Stomach (tissue), 19 donors: ENCODE measurements at places on chromosomes 3 and 15. TPM values are rescaled to one million over a fixed set of nuclear protein-coding genes. Genes with fewer than 3 reads are reported as not detected.

ARPP21 gene
- not detected for polyA plus RNA-seq

SERPINI2 gene
- polyA plus RNA-seq: 1.1 TPM

EDC3 gene
- 8.8 TPM for polyA plus RNA-seq

DNA sequence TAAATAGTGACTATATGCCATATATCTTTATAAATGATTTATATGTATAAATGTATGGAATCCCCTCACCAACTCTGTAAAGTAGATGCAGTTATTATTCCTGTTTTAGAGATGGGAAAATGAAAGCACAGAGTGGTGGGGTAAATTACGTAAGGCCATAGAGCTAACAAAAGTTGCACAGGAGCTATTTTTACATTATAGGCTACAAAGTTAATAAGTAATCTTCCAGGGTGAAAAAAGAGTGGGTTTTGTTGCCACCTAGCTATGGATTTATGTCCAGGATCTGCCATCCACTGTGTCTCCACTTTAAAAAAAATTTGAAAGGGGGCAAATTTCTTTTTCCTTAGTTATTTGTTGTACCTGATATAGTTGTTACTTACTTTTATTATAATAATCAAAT, 235.7 kb downstream of the MCTP2 start:
- H3K4me3 ChIP-seq: no peak overlapping the region
- H3K4me1 ChIP-seq: no peaks in the 10 kb centered on the region
- DNase-seq: no peak
- no peaks in the 10 kb centered on the region for H3K27me3 ChIP-seq

- no peak overlapping the region for H3K27ac ChIP-seq
- no peak overlapping the region for H3K4me3 ChIP-seq
- H3K4me1 ChIP-seq: no peaks in the 10 kb centered on the region
- DNase-seq: no peak
These were observed 20.6 kb upstream of the ADCY5 start for GRCh38 chr3:123469323-123469995.

- no peak overlapping the region for H3K4me3 ChIP-seq
- peaks cover 68% of the 10 kb centered on the region for H3K36me3 ChIP-seq
- H3K4me1 ChIP-seq: no peaks in the 10 kb centered on the region
- H3K27me3 ChIP-seq: no peaks in the 10 kb centered on the region
- no peak for DNase-seq
- H3K27ac ChIP-seq: no peak overlapping the region
These were observed 22.3 kb downstream of the HACL1 start for GRCh38 chr3:15579051-15579450.

DNA sequence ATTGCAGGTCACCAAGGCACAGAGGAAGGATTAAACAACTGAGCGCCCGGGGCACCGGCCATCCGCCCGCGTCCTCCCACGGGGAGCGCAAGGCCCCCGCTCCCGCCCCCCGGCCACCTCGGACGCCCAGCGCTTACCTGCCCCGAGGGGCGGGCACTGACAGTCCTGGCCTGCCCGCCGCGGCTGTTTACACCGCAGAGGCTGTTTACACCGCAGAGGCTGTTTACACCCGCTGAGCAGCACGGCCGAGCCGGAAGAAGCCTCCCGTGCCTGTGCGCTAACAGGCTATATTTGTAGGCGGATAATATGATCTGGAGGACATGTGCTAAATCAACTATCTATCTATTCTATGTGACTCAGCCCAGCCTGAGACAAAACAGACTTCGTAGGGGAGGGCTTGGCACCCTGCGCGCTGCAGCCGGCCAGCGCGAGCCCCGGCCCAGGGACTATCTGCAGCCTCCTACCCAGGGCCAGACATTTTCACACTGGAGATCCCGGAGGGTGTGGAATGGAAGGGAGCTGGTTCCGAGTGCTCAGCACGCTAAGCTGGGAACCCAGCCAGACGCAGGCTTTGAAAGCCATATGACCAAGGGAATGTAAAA, at the start of gene LRRC2:
LRRC2 (minus strand) TSS at position 263 of the 602 bp plus-strand sequence. CDS start 14,711 bp downstream, outside the sequence.
- peaks cover 17% of the 10 kb centered on the region for H3K4me1 ChIP-seq
- H3K4me3 ChIP-seq: peak within 1 kb of the TSS; percentile 75
- no peaks in the 10 kb centered on the region for H3K36me3 ChIP-seq

- H3K4me1 ChIP-seq: peaks cover 56% of the 10 kb centered on the region
- H3K27ac ChIP-seq: peak overlapping the region; percentile 84
- no peak for DNase-seq
- H3K36me3 ChIP-seq: no peaks in the 10 kb centered on the region
These were observed 711 bp downstream of the STARD9 start for GRCh38 chr15:42576040-42576594.

GRCh38 chr3:124257336-124257864, 265.5 kb upstream of the ROPN1 start:
- H3K4me1 ChIP-seq: peaks cover 29% of the 10 kb centered on the region
- DNase-seq: no peak
- H3K27me3 ChIP-seq: no peaks in the 10 kb centered on the region
- H3K27ac ChIP-seq: peak overlapping the region; percentile 54
- no peaks in the 10 kb centered on the region for H3K36me3 ChIP-seq

DNA sequence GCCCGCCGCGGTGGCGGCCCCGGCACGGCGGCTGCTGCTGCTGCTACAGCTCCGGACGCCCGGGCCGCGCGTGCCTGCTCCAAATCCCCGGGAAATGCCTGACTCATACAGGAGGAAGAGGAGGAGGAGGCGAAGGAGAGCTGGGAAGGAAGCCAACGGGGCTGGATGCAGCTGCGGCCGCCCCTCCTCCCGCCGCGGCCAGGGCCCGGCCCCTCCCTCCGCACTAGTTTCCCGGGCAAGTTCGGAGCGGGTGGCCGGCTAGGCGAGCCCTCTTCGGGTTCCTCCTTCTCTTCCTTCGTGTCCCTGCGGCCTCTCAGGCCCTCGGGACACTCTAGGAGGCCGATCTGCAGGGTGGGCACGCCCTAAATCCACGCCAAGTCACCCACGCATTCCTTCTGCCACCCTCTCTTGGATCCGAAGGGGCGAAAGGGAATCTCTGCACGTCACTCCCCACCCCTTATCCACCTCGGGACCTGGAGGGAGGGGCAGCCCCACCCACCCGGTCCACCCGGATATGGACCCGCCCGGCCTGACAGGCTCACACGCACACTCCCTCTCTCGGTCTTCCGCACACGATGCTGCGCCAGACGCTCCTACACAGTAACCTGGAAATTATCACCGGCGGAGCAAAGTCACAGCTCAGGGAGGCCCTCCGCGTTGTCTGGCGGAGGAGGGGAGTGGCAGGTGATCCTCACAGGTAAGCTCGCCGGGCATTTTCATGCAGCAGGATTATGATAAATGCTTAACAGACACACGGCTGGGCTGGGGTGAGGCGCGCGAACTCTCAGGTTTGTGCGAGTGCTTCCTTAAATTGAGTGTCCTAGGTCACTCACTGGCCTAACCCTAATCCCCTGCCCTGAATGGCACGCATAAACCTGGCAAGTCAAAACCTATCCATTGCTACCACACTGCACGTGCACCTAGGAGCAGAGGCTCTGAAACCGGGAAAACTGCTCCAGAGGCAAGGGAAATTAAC, at the start of the genes OSBPL10 and ZNF860:
OSBPL10 (minus strand) TSS at position 57 of the 976 bp plus-strand sequence. CDS start 83 bp downstream, outside the sequence.
ZNF860 (plus strand) TSS at position 545 of the 976 bp plus-strand sequence. CDS start 7,330 bp downstream, outside the sequence.
- H3K36me3 ChIP-seq: no peaks in the 10 kb centered on the region
- H3K27ac ChIP-seq: peak within 1 kb of the TSS; percentile 96
- peak within 1 kb of the TSS; percentile 60 for H3K4me3 ChIP-seq
- peak; percentile 89 for DNase-seq
- H3K27me3 ChIP-seq: peaks cover 23% of the 10 kb centered on the region
